Hematopoietic multipotent progenitor cell (in vitro differentiated cells): ENCODE measurements at places on chromosomes 11 and 22.

- peak; percentile 19 for DNase-seq
Observed at GRCh38 chr22:38317995-38318715, 922 bp upstream of the CSNK1E start.

DNA sequence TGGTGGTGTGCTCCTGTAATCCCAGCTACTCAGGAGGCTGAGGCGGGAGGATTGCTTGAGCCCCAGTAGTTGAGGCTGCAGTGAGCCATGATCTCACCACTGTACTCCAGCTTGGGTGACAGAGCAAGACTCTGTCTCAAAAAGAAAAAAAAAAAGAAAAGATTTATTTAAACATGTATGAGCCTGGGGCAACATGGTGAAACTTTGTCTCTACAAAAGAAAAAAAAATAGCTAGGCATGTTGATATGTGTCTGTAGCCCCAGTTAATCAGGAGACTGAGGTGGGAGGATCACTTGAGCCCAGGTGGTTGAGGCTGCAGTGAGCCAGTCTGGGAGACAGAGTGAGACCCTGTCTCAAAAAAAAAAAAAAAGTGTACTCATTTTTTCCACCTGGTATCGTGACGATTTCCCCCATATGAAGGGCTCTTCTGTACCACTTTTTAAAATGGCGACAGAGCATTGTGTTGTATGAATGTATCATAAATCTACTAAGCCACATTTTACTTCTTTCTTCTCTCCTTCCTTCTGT lies 16.4 kb upstream of the KCTD14 start:
- DNase-seq: no peak

DNA sequence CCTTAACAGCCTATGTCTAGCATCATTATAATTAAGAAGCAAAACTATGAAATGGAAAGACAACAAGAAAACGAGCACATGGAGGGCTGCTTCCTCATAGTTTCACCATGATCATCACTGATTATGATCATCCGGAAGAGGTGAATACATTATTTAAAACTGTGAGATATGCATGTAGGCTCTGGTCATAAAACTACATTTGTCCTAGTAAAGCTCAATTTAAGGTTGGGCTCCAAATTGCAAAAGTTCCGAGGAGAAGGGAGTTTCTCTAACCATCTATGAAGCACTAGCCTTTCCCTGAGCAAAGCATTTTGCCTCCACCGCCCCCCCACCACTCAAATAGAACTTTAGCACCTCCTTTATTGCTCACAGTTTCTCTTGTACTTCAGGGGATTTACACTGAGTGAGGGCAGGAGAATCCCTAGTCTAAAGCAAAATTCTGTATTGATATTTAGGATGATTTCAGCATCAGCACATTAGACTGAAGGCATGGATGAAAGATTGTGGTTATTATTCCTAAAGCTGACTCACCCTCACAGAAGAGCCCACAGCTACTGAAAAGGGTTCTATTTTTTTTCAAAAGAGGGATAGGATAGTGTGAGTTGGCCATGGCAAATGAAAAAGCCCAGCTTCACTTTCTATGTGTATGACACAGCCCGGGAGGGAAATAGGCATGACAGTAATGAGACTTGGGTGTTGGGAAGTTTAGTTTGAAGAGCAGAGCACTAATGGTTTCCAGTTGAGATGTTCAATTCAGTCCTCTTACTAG lies 203.4 kb downstream of the CADM1 start:
- no peak for DNase-seq

DNA sequence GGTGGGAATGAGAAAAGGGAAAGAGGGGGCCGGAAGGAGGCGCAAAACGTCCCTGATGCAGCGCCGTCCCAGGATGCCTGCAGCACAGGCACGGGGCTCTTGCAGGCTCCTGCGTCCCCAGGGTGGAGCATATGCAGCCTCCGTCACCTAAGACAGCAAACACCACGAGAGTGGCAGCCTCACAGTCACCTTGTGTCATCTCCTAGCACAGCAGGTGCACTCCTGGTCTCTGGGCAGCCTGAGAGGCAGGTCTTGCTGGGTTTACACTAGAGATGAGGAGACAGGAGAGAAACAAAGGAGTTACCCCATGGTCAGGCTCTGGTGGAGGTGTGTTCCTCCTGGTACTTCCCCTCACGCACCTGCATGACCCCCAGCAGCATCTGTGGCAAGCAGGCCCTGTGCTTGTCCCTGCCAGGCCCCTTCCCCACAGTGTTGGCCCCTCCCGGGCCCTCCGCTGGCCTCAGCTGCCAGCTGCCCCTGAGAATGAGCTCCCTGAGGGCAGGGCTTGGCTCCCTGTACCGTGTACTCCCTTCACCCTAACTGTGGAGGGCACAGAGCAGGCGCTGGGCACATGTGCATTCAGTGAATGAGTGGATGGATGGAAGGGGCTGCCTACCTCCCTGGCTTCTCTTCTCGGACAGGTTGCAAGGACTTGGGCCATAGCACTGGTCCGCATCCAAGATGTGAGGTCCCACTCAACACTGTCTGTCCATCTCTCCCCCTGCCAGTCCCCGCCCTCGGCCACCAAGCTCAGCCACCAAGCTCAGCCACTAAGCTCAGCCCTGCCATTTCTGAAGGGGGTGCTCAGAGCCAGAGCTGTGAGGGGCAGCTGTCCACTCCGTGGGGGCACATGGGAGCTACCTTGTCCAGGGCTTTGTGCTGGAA lies 988.6 kb downstream of the BRD1 start:
- no peak for DNase-seq

- DNase-seq: no peak
Observed at GRCh38 chr22:22111267-22111751, 128.7 kb upstream of the TOP3B start.
